ENCODE measurements at places on chromosomes 4 and X.

DNA sequence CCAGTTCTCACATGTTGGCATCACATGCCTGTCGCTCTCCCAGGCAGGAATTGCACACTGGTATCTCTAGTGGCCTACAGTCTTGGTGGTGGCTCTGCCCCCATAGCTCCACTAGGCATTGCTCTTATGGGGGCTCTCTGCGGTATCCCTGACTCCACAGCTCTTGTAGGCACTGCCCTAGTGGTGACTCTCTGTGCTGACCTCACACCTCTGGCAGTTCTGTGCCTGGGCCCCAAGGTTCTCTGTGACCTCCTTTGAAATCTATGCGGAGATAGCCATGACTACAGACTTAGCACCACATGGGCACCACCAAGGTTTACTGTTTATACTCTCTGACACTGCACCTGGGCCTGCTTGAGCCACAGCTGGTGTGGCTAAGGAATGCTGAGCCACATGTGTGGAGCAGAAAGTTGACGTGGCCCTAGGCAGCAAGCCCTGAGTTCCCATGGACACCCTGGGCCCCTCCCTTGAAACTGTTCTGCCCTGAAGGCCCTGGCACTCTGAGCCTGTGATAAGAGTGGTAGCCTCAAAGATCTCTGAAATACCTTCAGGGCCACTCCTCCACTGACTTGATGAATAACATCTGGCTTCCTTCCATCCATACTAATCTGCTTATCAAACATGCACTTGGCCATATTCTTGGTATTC, 8.0 kb downstream of the SLC9B1 start:
- no peak for DNase-seq

- DNase-seq: no peak
These were observed 2.2 kb upstream of the VGLL1 start for GRCh38 chrX:136529795-136530194.

DNA sequence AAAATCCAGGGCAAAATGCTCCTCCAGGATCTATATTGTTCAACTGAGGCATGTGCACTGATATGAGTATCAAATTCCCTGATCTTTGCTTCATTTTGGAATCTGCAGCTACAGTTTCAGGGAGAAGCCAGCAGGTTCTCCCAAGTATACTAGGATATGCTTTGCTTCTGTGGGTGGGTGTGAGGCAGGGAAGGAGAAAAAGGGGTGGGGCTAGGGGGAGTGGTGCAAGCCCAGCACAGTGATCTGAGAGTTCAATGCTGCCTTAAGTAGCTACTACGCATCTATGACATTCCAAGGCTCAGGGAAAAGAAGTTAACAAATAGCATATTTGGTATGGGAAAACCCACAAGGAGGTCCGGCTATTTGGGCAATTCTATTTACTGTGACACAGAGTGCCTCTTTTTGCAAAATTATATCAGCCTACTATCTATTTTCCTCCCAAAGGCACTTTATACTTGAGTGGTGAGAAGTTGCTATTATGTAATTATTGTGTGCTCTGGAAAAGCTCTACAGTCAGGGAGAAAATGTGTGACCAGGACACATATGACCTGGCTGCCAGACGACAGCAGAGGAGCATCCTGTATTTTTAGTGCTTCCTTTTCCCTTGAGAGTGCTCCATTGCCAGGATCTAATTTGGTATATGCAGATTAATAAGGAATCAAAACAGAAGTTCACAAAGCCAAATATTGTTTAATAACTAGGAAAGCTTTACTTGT, 162.0 kb downstream of the RNF150 start:
- DNase-seq: no peak

DNA sequence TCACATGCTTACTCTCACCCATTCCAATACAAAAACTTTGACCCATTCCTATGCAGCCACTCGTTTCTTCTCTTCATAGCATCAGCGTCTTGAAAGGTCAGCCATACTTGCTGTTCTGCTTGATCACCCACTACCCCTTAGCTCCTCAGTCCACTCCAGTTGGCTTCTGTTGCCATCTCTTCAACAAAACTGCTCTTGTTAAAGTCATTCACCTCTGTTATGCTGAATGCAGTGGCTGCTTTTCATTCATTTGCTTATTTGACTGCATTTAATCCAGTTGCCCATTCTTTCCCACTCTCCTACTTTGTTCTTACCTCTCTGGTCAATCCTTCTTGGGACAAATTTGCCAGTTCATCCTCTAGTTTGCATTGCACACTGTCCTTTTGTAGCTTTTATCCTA, 24.9 kb downstream of the CEP135 start:
- DNase-seq: no peak

- no peak for DNase-seq
These were observed 125.1 kb downstream of the PALLD start for GRCh38 chr4:168621806-168622589.

GRCh38 chrX:13750204-13750603, 15.7 kb downstream of the OFD1 start:
- peak; percentile 63 for DNase-seq

DNA sequence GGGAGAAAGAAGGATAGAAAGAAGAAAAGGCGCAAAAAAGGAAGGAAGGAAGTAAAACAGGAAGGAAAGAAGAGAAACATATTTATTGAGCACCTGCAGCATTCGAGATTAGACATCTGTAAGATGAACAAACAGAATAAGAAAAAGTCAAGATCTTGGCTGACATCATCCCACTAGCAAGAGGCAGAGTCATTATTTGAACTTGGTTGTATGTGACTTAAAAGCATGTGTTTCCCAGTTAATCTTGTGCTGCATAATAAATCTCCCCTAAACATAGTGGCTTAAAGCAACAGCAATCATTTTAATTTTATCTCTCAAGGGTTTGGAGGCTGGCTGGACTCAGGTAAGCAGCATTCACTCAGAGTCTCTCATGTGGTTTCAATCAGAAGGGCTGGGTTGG, 38.5 kb upstream of the COX7B2 start:
- no peak for DNase-seq

DNA sequence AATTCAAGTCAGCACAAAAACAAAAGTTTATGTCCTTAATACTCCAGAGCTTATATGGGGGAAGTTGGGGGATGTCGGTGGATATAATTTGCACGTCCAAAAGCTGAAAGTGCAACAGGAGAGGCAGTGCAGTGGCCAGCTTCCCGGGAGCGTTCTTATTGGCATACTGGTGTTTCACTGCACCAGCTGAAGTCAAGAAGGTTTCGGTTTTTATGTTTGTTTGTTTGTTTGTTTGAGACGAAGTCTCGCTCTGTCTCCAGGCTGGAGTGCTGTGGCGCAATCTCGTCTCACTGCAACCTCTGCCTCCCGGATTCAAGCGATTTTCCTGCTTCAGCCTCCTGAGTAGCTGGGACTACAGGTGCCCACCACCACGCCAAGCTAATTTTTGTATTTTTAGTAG, 28.6 kb upstream of the TLR3 start:
- DNase-seq: no peak

- peak; percentile 8 for DNase-seq
These were observed 322.6 kb upstream of the MAOA start for GRCh38 chrX:43333543-43333942.

DNA sequence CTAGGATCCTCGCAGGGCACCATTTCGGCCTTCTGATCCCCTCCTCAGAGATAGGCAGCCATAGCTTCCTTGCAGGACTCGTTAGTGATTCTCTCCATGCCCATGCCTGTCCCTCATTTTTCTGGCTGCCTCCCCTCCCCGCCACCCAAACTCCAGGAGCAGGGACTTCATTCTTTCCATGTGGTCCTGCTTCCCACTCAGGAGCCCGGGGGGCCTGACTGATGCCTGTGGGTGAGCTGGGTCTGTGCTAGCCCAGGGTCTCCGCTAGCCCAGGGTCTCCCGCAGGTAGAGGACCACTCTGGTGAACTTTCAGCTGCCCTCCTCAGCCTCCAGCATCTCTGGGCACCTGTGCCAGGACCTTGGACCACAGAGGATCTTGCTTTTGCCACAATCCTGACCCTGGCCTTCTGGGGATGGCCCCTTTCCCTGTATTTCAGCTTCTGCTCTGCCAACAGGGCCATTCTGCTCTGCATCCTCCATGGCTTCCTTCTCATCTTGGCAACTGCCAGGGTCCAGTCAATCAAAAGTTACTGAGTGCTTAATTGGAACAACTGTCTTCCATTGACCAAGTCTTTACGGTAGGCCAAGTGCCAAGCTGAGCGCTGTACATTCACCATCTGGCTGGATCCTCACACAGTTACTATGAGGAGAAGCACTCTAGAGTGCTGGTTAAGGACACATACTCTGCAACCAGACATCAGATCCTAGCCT, 152.2 kb downstream of the EFNB1 start:
- DNase-seq: no peak

DNA sequence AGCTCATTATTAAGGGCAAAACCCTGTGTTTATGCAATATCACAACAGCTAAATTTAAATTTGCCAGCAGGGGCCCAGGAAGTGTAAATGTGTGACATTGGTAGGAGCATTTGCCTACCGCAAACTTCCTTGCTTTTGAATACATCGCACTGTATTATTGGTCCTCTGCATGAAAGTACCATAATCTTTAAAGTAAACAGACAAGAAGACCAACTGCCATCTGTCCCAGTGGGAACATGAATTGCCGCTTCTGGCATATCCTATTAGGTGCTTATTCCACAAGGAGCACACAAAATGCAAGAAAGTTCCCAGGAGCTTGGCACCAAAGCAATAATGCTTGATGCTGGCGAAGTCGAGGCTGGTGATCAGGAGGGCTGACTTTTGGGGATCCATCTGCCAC, 51.3 kb downstream of the SOD3 start:
- no peak for DNase-seq

DNA sequence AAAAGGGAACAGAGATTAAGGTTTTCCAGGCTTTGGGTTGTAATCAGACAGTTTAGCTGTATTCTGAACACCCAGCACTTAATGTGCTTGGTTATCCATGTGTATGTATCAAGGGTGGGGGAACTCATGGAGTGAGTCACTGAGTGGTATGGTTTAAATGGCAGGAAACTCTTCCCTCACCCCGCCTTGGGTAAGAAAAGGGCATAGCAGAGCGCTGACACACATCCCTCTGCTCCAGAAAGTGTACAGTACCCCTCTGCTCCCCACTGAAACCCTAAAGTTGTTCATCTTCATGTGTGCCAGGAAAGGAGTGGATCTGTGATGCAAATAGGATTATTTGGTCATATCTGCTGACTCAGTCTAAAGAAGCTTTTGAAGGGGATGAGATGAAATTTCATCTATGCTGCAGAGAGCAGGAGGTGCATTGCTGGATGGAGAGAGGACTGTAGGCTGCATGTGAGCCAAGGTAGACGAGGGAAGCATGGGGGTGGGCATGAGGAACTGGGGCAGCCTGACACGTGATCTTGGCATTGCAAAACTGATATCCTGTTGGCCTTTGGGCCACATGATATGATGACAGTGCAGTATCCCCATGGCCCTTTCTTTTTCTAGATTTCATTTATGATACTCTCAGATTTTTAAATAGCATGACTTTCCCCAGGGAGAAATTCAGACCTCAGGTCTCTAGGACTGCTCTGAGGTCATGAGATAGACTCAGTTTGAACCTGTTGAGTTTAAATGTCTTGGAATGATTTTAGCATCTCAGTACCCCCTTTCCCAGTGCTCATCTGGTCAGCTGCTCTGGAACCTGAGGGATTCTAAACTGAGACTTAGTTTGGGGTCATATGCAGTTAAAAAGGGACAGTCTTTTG, 84.8 kb downstream of the TMEM164 start:
- no peak for DNase-seq

DNA sequence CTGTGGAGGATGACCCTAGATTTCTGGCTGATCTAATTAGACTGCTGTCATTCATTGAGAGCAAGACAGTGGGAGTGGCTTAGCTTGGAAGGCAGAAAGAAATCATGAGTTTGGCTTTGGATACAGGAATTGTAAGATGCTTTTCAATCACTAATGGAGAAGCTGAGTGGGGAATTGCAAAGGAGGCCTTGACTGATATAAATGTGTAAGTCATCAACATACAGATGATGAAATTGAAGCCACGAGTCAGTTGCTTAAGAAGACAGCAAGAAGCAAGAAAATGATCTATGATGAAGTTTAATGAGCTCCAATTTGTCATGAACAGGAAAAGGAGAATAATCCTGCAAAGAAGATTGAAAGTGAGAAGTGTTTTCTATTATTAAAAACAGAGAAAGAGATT, 136.7 kb upstream of the C1QTNF7 start:
- DNase-seq: no peak

DNA sequence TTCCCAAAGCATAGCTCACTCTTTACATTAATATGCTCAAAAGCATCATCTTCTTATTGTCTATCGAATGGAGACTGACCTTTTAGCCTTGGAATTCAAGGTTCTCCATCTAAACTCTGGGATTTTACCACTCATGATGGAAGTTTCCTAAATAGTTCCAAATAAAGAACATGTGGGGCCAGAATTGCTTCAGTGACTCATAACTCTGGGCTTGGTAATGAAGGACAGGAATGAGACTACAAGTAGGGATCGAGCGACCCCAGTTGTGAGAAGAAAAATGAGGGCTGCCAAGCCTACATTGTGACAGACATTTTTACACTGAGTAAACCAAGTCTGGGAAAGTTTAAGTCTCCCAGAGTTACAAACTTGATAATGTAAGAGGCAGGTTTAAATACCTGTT, 269.9 kb downstream of the CBLL2 start:
- no peak for DNase-seq

- no peak for DNase-seq
These were observed 790.3 kb upstream of the HTR2C start for GRCh38 chrX:113793563-113793962.

GRCh38 chr4:178696515-178696914, 1254.3 kb upstream of the AGA start:
- no peak for DNase-seq

- DNase-seq: no peak
These were observed 65.2 kb upstream of the TLR2 start for GRCh38 chr4:153618833-153619232.

DNA sequence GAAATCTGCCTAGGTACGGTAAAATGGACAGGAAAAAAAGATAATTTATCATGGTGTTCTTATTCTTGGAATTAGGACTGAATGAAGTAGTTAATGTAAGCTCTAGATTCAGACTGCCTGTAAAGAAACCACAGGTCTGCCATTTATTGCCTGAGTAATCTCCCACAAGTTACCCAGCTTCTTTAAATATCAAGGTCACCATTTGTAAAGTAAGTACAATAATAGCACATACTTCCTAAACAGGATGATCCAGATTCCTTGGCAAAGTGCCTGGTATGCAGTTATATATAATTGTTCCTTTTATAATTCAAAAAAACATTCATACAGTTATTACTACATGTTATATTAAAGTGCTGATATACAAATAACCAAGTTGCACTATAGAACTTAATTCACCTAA, 368.6 kb downstream of the HNRNPD start:
- DNase-seq: no peak

- no peak for DNase-seq
These were observed 4.9 kb downstream of the SMR3A start for GRCh38 chr4:70365479-70365878.

GRCh38 chrX:53065104-53065503, 16.5 kb downstream of the GPR173 start:
- DNase-seq: no peak

GRCh38 chr4:7821245-7822136, 118.2 kb downstream of the AFAP1 start:
- DNase-seq: no peak

GRCh38 chrX:77918568-77918967, 8.1 kb downstream of the ATP7A start:
- no peak for DNase-seq

Data from CD4-positive, alpha-beta T cell treated with Interleukin-10 for 1 hour (primary cell).